ENCODE measurements at places on chromosomes 2 and 18.

DNA sequence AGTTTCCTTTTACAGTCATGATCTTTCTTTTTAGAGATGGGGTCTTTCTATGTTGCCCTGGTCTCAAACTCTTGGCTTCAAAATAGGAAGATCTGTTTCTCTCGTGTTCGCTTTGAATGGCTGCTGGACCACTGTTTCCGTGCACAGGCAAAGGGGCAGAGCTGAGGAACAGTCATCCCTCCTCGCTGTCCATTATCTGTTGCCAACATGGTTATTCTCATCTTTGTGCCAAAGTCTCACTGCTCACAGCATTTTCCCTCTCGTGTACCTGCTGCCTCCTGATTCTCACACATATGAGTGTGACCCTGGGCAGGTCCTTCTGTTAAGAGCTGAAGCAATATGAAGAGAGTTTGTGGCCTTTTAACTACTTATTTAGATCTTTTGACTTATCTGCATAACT is 28.0 kb upstream of the CCNYL1 start:
- DNase-seq, result no peak

- no peak for DNase-seq
Observed at GRCh38 chr2:10204326-10205161, 82.0 kb downstream of the RRM2 start.

DNA sequence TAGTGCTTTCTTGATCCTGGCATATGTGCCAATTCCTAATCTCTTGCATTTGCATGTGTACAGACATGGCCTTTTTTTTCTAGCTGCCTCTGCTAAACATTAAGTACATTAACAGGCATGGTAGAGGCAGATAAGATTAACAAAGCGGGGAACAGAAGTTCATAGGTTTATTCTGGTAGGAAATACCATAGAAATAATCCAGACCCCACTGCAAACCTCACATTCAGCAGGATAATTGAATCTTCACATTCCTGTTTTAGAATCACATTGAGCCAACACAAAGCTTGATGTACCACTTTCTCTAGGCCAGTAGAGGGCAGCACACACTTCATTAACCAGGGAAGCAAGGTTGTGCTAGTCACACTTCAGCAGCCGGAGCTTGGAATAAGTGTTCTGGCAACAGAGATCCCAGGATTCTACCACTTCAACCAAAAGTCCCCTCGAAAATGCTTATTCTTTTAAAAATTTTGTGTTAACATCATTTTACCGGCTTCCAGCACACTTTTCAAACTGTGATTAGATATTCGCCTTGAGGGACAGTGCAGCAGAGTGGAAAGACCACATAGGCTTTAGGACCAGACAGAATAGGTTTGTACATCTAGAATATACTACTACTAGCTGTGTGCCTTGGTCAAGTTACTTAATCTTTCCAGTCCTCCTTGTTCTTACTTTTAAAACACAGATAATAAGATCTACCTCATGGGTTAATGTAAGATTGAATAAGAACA is 420.2 kb upstream of the CHST9 start:
- no peak for DNase-seq

DNA sequence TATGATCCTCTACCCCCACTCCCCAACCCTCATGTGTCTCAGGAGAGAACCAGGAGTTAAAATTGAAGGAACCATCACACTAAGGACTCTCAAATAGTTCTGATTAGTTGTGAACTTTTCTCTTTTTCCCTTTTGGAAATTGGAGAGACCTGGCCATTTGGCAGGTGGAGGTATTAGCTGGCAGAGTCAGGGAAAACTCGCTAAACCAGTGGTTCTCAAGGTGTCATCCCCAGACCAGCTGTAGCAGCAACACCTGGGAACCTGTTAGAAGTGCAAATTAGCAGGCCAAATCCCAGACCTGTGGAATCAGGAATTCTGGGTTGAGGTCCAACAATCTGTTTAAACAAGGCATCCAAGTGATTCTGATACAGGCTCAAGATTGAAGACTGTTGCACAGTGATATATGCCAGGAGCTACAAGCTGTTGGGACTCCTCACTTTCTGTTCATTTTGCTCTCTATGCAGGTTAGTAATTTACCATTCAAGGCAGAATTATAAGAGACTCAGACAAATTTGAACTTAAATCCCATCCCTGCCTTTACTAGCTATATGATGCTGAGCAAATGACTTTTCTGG is 2.8 kb upstream of the TMEM131 start:
- DNase-seq, result no peak

DNA sequence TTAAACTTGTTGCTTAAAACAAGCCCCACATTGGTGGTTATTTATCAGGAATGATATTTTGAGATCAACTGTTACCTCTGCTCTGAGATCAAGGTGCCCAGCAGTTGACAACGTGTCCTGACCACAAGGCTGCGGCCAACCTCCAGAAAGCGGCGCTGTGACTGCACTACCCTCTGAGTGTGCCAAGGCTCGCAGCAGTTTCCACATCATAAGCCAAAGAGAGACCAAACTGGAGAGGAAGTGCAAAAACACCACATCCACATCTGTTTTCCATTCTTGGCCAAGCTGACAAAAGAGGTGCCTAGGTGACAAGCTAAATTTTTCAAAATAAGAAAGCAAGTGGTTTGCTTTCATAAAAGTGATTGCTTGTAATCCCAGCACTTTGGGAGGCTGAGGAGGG is 410.8 kb upstream of the POU3F3 start:
- DNase-seq, result no peak
